ENCODE measurements at places on chromosomes 3 and 15.
A peak's percentile ranks its signal among the peaks of the same experiment; 100 is the strongest.

- DNase-seq, result no peak
Measured at GRCh38 chr15:100572362-100572983, 29.5 kb downstream of the LINS1 start.

- no peak for DNase-seq
Measured at GRCh38 chr15:89937365-89938350, 24.9 kb upstream of the ARPIN start.

DNA sequence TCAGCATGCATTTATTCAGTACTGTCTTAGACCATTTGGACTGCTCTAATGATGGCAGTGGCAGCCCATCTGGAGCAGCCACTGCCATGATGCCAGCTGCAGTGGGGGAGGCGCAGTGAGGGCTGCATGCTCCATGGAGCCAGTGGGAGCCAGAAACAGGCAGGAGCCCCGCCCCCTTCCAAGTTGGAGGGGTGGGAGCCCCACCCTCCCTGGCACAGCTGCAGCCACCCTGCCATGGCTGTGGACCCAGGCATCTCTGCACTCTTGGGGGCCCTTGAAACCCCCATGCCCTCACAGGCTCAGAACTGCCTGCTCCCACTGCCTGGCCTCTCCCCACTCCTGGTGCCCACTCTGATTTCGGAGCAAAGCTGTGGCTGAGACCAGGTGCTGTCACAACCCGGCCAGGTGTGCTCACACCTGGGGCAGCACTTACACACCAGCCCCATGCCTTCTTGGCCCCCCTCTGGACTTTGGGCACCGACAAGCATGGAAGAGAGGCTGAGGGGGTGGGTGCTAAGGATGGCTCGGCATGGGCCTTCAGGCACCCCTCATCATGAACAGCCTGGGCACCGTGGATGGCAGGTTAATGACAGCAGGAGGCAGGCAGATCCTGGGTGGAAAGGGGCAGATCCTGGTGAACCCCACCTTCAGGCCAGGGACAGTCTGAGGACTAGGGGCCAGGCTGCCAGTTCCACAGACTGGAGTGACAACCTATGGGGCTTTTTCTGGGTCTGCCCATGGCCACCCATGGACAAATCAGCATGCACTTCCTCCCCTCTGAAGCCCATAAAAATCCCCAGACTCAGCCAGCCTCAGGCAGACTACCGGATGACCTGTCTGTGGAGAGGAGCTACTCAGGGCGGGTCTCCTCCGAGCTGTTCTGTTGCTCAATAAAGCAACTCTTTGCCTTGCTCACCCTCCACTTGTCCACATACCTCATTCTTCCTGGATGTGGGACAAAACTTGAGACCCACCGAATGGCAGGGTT, 18.3 kb downstream of the TBC1D21 start:
- DNase-seq, result no peak

GRCh38 chr3:194579091-194579606, 54.1 kb downstream of the TMEM44 start:
- no peak for DNase-seq

DNA sequence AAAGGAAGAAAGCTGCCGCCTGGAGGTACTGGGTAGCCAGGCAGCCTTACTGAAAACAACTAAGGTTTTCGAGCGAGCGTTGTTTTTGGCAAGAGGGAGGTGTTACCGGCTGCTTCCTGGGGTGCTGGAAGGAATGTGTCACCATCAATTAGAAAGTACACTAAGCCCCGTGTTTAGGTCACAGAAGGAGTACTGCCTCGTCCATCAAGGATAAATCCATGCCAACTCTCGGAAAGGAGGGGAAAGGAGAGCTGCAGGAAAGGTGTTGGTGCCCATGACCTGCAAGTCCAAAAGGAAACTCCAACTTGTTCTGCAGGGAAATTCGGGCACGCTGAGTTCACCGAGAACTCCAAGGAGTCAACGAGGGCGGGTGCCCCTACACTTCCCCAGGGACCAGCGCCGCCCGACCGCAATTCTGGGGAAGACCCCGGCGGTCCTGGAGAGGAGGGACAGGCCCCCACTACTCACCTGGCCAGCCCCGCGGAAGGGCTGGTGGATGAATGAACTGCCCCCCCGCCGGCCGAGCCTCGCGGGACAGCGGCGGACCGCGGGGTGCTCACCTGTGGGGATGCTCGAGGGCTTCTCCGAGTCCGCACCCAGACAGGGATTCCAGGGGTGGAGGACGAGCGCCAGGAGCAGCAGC, 542 bp downstream of the PLOD2 start:
- DNase-seq, result peak; percentile 57

DNA sequence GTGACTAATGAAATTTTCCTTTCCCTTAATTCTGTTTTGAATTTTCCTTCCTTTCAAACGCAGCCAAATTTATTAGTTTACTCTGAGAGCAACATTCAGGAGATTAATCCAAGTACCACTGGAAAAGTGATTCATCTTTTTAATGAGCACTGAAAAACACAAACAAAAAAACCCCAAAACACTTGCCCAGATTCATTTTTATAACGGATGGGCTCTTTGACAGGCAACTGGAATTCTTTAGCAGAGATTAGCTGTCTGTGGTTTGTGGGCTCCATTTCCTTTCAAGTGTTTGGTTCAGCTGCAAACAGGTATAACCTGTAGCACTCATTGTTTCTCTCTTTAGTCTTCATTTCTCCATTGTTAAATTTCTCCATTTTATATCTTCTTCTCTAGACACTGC, 3.1 kb upstream of the POLR2M start:
- DNase-seq, result no peak

DNA sequence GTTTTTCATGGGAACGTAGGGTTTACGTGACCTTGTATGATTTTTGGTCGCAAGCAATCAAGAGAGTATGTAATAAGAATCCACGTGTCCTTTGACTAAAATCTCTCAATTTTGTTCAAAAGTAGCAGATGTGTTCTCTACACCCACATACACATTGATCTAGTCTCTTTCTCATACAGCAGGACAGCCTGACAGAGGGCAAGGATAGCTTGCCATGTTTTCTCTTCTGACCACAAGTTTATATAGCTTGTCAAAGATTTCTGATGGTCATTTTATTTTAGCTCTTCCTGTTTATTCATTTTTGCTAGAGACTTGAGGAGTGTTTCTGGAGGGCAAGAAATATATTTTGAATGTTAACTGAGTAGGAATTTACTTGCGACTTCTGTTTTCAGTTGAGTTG, 570.2 kb upstream of the ALCAM start:
- DNase-seq, result no peak

DNA sequence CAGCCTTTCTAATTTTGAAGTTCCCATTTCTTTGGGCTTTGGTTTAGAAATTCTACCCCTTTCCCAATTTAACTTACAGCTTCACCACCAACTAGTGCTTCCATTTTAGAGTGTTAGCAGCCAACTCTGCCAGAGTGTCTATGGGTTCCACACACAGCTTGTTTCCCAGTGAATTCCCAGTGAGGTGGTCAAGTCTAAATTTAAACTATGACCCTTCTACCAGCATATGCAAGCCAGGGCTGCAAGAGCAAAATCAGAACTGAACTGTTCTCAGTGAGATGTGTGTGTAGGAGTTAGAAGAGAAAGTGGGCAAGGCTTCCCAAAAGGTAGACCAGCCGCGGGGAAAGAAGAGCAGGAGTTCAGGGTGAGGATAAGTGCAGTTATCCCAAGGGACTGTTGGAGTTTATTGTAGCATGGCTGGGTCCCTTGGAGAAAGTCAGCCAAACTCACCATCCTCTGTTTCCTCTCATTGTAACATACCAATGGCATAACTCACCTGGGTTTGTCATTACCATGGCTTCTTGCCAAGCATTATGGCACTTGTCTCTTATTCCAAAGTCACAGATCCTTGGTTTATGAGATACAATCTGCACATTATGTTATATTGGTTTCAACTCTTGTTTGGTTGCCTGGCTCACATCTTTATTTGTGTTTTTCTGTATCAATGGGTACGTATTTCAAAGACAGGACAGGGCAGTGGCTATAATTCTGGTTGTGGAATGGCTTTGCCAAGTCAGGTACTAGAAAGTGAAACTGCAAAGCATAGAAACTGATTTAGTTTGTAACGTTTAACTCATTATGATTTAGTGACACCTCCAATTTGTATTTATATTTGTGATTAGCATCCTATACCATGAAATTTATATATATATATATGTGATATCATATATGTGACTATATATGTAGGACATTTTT, 130.2 kb upstream of the UMPS start:
- DNase-seq, result no peak
